ENCODE measurements at places on chromosomes 12 and 14. TPM values are rescaled to one million over a fixed set of nuclear protein-coding genes. Genes with fewer than 3 reads are reported as not detected.
A peak's percentile ranks its signal among the peaks of the same experiment; 100 is the strongest.

GRCh38 chr14:79287976-79288375 lies 923.3 kb downstream of the DIO2 start:
- no peak for DNase-seq

DNA sequence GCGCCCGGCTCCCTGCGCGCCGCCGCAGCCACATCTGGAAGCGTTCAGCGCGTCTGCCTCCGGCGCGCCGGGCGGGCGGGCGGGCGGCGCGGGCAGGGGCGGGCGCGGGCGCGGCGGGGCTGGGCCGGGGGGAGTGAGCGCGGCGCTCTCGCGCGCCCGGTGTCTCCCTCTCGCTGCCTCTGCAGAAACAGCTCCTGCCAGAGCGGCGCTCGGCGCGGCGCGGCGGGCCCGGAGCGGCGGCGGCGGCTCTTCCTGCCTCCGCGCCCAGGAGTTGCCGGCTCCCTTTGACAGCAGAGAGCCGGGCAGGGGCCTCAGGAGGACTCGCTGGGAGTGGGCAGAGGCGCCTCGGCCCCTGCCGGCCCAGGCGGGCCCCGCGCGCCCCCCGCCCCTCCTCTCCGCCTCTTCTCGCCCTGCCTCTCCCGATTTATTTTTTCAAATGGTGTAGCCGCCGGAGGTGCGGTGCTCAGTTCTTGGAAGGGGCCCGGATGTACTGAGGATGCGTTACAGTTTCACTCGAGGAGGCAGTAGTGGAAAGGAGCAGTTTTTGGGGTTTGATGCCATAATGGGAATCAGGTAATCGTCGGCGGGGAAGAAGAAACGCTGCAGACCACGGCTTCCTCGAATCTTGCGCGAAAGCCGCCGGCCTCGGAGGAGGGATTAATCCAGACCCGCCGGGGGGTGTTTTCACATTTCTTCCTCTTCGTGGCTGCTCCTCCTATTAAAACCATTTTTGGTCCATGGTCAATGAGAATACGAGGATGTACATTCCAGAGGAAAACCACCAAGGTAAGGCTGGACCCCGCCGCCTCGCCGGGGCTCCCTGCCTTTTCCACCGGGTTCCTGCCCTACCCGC lies at the start of gene CACNA1C:
Gene CACNA1C, plus strand, starts transcription at position 162 of the 853 bp plus-strand sequence. Its CDS starts 576 bp downstream, at position 738.
- peak; percentile 46 for DNase-seq

DNA sequence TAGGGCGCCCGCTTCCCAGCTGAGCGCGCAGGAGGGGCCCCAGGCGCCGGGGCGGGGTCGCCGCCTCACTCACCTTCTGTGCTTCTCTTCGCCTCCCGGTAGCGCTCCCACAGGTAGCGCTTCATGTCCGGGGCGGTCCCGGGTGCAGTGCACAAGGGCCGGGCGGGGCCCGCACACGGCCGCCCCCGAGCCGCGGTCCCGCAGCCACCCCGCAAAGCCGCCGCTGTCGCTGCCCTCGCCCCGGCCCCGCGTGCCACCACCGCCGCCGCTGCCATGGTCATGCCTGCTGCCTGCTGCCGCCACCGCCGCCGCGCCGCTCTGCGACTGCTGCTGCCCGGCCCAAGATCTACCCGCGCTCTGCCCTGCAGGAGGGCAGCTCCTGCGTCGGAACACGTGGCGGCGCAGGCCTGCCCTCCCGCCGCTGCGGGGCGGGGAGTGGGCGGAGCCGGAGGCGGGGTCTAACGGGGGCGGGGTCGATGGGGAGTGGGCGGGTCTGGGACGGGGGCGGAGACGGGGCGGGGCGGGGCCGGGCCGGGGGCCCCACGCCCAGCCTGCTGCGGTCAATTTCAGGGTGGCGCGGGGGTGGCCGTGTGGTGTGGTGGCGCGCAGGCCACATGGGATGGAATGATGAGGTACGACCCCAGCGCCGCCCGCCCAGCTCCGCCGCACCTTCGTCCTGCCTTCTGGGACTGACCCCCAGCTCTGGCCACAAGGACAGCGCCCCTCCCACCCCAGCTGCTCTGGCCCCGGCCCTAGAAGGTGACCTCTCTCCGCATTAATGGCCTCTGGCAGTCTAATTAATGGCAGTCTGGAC lies at the start of gene NT5DC3:
Gene NT5DC3, minus strand, starts transcription at position 359 of the 814 bp plus-strand sequence. Its CDS starts 78 bp downstream, at position 281.
- peak; percentile 78 for DNase-seq

DNA sequence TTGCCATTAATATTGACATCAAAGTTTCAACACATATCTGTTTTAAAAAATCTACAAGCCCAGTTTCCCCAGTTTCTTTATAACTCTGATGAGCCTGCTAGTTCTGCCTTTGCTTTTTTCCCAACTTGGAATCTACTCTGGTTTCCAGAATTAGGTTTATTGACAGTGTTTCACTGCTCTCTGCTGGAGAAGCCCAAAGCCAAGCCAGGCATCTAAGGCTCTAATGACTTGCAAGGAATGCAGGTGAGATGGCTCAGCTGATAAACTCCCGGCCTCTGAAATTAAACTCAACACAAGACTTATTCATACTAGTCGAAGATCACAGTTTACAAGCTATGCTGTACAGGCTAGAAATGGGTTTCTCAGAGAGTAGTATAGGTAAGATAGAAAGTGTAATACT lies 54.3 kb downstream of the HMGA2 start:
- DNase-seq = no peak

- no peak for DNase-seq
Observed at GRCh38 chr12:69987579-69988091, 162.6 kb downstream of the MYRFL start.

- no peak for DNase-seq
Observed at GRCh38 chr14:87139299-87139698, 853.7 kb downstream of the GALC start.

GRCh38 chr12:80714846-80715245 lies 1.9 kb upstream of the MYF5 start:
- no peak for DNase-seq

Gene MYO1H
- total RNA-seq = not detected

Measured in neural crest cell (in vitro differentiated cells).